ENCODE measurements at places on chromosomes 16 and 17.
A peak's percentile ranks its signal among the peaks of the same experiment; 100 is the strongest.

DNA sequence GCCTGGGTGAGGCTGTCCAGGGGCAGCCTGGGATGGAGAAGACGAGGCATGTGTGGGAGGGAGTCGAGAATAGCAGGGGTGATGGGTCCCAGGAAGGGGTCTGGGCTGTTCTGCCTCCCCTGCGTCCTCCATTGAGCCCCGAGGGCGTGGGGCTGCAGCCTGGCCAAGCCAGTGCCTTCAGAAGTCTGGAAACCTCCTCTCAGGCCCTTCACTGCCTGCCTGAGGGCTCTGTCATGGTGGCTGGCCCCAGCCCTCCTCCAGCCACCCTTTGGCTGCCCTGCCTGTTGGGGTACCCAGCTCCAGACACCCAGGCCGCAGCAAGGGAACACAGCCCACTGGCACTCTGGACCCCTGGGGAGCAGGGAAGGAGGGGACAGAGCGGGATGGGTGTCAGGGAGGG, 27.6 kb downstream of the ENGASE start:
- no peaks in the 10 kb centered on the region for H3K36me3 ChIP-seq
- no peaks in the 10 kb centered on the region for H3K4me1 ChIP-seq
- peaks cover 83% of the 10 kb centered on the region for H3K27me3 ChIP-seq
- H3K4me3 ChIP-seq: no peak overlapping the region

DNA sequence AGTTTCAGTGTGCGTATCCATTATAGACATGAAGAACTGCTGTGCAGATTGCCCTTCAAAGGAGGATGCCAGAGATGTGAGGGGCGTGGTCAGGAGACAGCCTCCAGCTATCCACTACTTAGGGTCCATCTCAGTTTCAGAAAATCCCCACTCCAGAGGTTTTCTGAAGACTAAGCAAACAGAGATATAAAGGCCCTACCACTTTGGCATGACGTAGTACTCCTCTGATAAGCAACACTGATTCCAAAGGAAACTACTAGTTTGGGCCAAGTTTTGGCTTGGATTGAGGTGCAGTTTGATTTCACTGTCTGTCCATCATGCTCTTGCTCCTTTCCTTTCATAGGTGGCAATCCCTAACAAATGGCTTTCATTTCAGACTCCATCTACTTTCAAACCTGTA, 228.7 kb downstream of the CDH8 start:
- no peak overlapping the region for H3K4me3 ChIP-seq
- no peaks in the 10 kb centered on the region for H3K36me3 ChIP-seq
- no peak for ATAC-seq
- H3K27ac ChIP-seq: no peak overlapping the region

DNA sequence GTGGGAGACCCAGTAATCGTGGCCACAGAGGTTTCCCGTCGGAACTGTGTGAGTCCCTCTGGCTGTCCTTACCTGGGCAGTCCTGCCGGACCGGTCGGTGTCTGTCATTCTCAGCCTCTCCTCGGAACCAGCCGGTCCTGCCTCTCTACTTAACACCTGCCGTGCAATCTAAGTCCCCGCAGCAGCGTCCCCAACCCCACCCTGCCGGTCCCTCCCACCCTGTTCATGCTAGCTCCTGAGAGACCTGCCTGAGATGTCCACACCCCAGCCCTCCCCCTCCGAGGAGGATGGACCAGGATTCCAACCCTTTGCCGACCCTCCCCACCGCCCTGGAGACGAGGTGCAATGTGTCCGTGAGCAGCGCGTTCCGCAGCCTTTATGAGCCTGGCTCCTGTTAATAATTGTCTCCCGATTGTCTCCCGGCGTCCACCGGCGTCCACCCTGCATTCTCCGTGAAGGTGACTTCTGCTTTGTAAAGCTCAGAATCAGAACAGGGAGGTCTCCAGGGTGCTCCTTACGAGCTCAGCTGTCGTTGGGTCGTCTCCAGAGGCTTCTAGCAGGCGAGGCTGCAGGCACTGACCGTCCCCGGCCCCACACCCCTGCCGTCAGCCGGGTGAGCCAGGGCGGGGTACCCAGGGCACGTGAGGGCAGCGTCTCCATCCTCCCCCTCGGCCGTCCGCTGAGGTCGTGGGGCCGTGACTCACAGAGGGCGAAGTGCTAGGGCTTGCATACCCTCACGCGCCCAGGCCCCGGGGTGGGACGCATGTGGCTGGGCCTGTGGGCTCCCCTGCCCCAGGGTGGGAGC, 10.1 kb downstream of the METRNL start:
- H3K27ac ChIP-seq: no peak overlapping the region
- peaks cover 47% of the 10 kb centered on the region for H3K4me1 ChIP-seq
- ATAC-seq: peak; percentile 28
- no peaks in the 10 kb centered on the region for H3K27me3 ChIP-seq

GRCh38 chr17:29549177-29549923, 17.5 kb downstream of the ABHD15 start:
- H3K4me3 ChIP-seq: no peak overlapping the region
- H3K36me3 ChIP-seq: no peaks in the 10 kb centered on the region
- ATAC-seq: no peak
- H3K27me3 ChIP-seq: no peaks in the 10 kb centered on the region
- H3K27ac ChIP-seq: no peak overlapping the region
- no peaks in the 10 kb centered on the region for H3K4me1 ChIP-seq

DNA sequence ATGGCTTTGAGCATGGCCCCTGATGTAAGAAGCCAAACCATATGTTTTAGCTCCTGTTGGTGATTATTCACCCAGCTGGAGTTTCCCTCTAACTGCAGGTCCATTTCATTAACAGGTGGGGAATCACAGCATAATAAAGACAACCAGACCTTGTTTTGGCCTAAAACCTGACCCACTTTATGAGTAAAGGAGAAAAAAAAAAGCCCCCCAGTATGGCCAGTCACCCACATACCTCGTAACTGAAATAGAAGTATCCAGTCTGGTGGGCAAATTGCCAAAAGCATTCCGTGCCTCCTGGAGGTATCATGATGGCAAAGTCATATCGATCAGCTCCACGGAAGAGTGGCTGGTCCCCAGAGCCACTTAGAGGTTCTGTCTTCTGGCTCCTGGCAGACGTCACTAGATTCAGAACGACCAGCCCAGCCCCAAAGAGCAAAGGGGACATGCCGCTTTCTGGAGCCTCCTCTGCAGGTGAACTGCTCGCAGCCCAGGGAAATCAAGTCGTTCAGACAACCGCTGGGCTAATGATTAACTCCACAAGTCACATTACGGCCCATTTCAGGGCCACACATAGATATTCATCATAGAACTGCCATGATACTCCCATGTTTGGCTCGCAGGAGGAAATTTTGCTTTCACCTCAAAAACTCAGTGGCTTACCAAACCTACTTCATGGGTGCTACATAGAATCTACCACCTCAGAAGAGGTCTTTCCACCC, at the start of gene TMED6:
TSS of gene TMED6 (minus strand) at position 478 of the 719 bp plus-strand sequence. CDS start at position 445, 33 bp downstream.
- H3K27me3 ChIP-seq: no peaks in the 10 kb centered on the region
- no peak within 1 kb of the TSS for H3K27ac ChIP-seq
- peaks cover 43% of the 10 kb centered on the region for H3K36me3 ChIP-seq
- no peak for ATAC-seq
- H3K4me3 ChIP-seq: no peak within 1 kb of the TSS

DNA sequence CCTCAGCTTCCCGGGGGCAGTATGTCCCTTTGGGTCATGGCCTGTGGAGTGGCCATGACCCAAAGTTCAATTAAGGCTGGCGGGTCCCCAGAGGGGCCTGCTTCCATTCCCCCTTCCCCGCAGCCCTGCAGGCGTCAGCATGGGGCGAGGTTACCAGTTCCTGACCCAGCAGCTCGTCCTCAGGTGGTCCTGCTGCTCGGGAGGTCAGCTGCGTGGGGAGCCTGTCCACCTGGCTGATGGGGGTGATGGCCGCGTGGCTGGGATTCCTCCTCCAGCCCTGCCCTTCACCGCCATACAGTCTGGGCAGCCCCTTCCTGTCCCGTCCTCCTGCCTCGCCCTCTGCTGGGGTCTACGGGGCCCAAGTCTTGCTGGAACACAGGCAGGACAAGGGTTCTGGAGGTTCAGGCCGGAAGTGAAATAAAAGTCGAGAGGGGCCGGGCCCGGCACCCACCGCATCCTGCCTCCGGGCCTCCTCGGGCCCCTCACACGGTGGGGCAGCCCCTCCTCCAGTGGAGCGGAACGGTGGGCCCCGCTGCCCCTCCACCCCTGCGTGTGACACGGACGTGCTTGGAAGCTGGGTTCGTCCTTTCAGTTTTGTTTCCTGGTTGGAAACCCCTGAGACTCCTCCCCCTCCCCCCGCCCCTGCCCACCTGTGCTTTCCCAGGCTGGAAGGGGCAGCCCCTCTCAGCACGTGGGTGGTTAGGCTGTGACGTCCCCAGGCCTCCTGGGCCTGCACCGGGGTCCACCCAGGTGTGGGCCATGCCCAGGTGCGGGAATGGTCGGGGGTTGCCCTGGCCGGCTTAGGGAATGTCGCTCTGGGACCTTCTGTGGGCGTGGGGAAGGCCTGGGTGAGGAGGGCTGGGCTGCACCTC, 6.8 kb downstream of the UBALD2 start:
- H3K27me3 ChIP-seq: no peaks in the 10 kb centered on the region
- no peaks in the 10 kb centered on the region for H3K36me3 ChIP-seq
- no peak overlapping the region for H3K27ac ChIP-seq
- peak; percentile 1 for ATAC-seq
- H3K4me3 ChIP-seq: no peak overlapping the region

DNA sequence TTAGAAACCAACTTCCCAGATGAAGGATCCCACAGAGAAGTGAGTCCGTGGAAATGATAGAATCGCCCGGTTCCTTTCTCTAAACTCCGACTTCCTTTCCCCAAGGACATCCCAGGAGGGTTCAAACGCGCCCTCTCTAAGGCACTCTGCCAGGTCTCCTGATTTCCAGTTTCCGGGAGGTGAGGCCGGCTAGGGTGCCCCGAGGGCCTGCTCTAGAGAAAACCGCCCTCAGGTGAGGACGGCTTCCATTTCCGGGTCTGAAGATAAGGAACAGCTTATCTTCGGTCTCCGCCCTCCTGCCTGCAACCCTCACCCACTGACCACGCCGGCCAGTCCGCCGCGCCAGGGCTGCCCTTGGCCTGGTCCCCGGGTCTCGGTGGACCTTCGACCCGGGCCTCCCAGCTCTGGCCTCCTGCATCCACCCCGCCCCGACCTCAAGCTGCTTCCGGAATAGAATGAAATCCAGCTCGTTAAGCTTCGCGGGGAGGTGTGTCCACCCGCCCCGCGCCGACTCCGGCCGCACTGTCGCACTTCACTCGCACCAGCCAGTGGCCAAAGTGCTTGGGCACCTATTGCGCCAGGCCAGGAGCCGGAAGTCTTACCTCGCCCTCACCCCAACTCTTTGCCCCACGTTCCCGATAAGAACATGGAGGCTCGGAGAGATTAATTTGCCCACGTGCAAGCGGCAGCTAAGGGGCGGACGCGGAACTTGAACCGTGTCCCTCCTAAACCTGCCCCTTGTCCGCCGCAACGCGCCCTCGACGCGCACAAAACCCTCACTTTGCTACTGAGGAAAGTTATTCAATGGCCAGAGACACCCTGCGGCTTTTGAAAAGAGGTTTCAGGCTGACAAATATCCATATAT, 836 bp upstream of the MMP15 start:
- peaks cover 31% of the 10 kb centered on the region for H3K4me1 ChIP-seq
- ATAC-seq: no peak
- H3K27ac ChIP-seq: no peak overlapping the region
- H3K27me3 ChIP-seq: no peaks in the 10 kb centered on the region
- H3K4me3 ChIP-seq: peak overlapping the region; percentile 84

DNA sequence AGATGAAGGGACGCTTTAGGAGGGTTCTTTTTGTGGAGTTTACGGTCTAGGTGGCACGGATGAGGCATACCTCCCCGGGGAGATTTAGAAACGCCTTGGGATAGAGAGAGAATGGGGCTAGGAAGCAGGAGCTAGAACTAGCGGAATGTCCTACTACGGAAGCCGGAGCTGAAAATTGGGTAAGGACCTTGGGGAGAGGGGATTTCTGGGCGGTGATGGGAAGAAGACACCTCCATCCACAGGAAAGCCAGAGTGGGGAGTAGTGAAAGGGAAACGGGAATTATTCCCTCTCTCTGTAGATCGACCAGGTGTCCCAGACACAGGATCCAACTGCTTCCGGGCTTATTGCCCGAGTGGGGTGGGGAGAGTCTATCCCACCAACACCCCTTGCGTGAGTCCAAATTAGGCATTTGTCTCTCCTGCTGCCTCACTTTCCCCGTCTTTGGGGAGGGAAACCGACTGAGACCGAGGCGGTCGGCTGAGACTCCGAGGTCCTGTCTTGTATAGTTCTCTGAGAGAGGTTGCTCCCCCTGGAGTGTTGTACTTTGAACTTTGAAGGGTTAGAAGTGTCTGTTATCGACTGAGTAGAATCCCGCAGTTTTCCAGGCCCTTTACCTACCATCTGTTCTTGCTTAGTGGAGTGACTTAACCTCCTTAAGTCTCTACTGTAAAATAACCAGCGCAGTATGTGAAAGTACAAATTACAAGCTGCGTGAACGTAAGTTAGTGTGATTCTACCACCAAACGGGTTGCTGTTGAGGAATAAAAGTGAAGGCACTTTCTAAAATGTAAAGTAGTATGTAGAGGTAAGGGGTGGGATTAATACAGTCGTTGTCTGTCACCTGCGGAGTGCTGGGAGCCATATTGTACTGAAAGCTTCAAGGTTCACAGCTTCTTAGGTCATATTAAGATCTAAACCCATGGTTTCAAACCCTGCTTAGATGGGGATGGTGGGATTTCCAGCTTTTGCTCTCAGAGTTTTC, 1.0 kb downstream of the RSPRY1 start:
- ATAC-seq: no peak
- no peaks in the 10 kb centered on the region for H3K4me1 ChIP-seq
- peak overlapping the region; percentile 97 for H3K27ac ChIP-seq

DNA sequence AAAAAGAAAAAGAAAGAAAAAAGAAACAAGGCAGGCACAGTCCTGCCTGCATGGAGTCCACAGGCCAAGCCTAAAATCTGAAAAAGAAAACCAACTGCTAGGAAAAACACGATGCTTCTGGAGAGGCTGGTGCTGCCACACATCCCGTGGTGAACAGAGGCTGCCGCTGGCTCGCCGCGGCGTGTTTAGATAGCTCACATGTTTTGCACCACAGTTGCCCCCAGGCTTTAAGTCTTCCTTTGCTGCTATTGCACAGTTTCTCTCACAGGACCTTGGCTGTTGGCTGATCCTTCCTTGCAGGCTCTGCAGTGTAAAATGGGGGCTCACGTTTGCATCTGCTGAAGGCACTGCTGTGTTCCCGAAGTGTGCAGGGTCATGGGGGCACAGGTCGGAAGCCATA, 8.6 kb downstream of the SLC6A4 start:
- no peak overlapping the region for H3K27ac ChIP-seq
- no peaks in the 10 kb centered on the region for H3K36me3 ChIP-seq
- peaks cover 17% of the 10 kb centered on the region for H3K27me3 ChIP-seq
- no peak overlapping the region for H3K4me3 ChIP-seq
- ATAC-seq: no peak

- peaks cover 25% of the 10 kb centered on the region for H3K4me1 ChIP-seq
- no peak overlapping the region for H3K27ac ChIP-seq
Observed at GRCh38 chr17:68581863-68582645, 19.1 kb downstream of the FAM20A start.

DNA sequence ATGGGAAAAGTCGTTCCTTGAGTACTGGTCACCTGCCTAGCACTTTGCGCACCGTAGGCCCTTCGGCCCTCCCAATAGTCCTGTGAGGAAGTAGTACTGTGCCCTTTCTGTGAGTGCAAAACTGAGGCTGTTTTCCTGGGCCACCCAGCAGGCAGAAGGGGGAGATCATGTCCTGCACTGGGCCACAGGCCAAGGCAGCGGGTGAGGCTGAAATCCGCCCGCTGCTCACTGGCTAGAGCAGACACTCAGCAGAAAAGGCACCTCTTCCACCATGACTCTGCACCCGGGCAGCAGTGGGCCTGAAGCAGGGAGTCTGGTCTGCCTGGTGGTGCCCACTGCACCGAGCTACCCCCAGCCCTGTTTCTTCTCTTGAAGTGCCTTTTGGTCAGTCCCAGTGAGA, 20.2 kb downstream of the METTL22 start:
- no peaks in the 10 kb centered on the region for H3K36me3 ChIP-seq
- H3K4me1 ChIP-seq: no peaks in the 10 kb centered on the region
- H3K27ac ChIP-seq: no peak overlapping the region
- ATAC-seq: no peak
- no peak overlapping the region for H3K4me3 ChIP-seq
- no peaks in the 10 kb centered on the region for H3K27me3 ChIP-seq

All from gastroesophageal sphincter (tissue), 4 donors.